Activated T-helper 1 cell treated with anti-CD3 and anti-CD28 coated beads, Interleukin-2, amount 50 U/mL, for 16 hours (primary cell): ENCODE measurements at places on chromosomes 16 and 17.
A peak's percentile ranks its signal among the peaks of the same experiment; 100 is the strongest.

DNA sequence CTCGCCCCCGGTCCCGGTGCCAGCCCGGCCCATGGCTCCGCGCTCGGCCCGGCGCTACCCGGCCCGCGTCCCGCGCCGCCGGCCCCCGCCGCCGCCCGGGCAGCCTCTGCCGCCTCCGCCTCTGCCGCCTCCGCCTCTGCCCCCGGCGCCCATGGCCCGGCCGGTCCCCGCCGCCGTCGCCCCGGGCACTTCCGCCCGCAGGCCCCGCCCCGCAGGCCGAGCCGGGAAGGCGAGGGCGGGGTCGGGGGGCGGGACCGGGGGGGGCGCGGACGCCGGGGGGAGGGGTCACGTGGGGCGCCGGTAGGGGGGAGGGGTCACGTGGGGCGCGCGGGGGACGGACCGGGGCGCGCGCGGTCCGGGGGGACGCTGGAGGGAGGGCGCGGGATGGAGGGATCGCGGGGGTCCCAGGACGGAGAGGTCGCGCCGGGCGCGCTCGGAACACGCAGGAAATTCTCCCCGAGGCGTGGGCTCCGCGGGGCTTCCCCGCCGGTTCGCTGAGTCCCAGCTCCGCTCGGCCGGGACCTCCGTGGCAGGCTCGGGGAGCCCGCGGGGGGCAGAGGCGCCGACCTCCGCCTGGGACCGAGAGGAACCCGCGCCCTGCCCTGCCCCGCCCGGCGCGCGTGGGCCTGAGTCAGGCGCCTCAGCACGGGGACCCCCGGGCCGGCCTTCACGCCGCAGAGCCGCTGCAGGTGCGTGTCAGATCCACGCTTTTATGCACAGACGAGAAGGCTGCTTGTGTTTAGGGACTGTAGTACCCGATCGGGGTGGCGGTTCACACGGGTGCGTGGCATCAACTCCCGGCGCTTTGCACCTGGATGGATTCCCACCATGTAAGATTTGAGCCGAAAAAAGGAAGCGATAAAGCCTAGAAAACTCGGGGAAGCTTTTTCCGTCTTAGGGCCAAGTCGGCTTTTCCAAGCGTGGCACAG, at the start of gene PGAP6:
PGAP6 (minus strand) TSS at position 190 of the 929 bp plus-strand sequence; CDS start at position 33, 157 bp downstream.
- peak; percentile 27 for DNase-seq

- DNase-seq = no peak
These were observed 30.2 kb upstream of the CBLN1 start for GRCh38 chr16:49311823-49312222.

DNA sequence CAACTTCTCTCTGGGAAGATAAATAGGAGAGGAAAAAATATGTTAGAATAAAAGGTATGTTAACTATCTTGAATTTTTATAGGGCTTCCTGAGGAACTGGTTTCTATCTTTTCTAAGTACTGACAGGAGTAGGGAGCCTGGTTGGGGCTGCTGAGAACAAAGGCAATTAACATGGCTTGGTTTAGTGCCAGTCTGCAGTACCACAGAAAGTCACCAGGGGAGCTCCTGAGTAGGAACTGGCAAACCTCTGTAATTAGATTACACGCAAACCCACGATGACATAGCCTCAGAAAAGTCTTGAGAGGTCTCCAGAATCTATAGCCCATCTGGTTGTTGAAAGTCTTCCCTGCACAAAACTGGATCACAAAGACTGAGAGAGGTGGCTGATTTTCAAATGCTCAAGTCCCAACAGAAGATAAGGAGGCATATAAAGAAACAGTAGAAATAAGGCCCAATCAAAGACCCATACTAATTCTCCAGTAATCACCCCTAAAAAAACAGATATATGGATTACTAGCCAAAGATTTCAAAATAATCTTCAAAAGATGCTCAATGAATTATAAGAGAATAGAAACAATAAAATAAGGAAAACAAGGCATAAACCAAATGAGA, 11.7 kb upstream of the CNTNAP4 start:
- no peak for DNase-seq

DNA sequence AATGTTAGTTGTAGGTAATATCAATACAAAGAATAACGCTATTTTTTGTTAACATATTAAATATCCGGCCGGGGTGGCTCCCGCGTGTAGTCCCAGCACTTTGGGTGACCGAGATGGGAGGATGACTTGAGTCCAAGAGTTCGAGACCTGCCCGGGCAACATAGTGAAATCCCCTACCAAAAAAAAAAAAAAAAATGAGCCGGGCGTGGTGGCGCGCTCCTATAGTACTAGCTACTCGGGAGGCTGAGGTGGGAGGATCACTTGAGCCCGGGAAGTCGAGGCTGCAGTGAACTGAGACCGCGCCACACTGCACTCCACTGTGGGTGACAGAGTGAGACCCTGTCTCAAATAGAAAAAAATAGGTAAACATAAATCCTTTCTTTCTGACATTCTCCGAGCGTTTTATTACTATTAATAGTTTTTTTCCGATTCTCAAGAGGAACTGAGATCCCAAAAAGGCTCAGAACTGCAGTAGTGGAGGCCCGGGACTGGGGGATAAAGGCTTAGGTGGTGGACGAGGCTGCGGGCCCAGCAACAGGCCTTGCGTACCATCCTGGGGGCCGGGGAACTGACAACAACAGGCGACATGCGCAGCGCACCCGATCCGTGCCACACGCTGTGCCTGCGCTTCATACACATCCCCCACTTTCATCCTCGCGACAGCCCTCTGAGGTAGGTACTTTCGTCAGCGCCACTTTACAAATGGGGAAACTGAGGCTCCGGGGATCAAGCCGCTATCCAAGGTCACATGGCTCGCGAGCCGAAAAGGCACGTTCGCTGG, 919 bp downstream of the N4BP1 start:
- no peak for DNase-seq

GRCh38 chr17:57623620-57624019, 121.5 kb downstream of the CCDC182 start:
- DNase-seq = no peak

- DNase-seq = no peak
These were observed 82.1 kb downstream of the SLC39A11 start for GRCh38 chr17:73010414-73010813.

DNA sequence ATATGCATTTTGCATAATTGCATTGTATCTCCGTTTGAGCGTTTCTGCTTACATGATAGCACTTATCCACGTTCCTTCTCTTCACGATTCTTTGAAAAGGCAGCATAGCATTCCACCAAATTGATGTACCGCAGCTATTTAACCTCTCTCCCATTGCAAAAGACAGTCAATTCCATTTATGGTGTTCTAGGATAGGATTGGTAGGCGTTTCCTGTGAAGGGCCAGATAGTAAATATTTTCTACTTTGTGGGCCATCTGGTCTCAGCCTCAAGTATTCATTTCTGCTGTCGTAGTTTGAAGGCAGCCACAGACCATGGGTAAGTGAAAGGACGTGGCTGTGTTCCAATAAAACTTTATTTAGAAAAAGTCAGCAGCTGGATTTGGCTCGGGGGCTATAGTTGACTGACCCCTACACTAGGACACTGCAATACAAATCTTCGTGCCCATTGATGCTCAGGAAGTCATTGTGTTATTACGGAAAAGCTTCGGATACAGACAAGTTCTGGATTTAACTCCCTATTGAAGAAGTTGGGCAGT, 10.1 kb downstream of the SNX29 start:
- DNase-seq = no peak

- DNase-seq = no peak
These were observed 35.8 kb upstream of the RGS9 start for GRCh38 chr17:65101371-65101770.

DNA sequence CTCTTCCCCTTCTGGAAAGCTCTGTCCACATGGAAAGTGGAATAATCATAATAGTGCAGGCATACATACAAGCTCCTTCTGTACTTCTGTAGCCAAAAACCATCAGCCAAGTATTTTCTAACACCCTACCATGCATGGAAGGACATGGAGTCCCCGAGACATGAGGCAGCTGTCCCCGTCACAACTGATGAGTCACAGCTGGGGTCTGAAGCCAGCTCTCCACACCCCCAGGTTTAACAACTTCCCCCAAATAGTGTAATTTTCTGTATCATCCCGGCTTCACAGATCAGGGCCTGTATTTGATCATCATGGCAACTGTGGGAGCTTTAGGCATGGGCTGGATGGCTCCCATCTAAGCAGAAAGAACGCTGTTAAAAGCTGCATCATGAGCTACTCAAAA, 16.6 kb downstream of the C16orf96 start:
- DNase-seq = no peak

GRCh38 chr17:47611372-47612350, 38.1 kb upstream of the KPNB1 start:
- no peak for DNase-seq

GRCh38 chr17:61511480-61512182, 59.4 kb downstream of the TBX4 start:
- no peak for DNase-seq

DNA sequence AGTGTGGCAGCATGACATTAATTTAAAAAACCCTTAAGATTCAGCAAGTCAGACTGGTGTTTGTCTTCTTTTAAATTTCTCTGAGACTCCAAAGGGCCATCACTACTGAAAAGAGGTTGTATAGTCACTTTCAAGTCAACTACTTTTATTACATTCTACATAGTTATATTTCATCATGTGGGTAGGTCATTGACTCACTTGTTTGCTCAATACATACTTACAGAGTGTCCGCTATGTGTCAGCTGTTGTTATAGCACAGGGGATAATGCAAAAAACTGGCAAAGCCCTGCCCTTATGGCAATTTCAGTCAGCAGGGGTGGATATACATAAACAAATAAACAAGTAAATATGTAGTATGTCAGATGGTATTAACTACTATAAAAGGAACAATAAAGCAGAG, 2.5 kb upstream of the MYH4 start:
- no peak for DNase-seq
